ENCODE measurements at places on chromosomes 6 and 20.
A peak's percentile ranks its signal among the peaks of the same experiment; 100 is the strongest.

GRCh38 chr6:85127696-85128243, 322.1 kb upstream of the NT5E start:
- no peak for DNase-seq

- peak; percentile 86 for DNase-seq
Measured at GRCh38 chr6:215335-216034, 76.8 kb upstream of the DUSP22 start.

DNA sequence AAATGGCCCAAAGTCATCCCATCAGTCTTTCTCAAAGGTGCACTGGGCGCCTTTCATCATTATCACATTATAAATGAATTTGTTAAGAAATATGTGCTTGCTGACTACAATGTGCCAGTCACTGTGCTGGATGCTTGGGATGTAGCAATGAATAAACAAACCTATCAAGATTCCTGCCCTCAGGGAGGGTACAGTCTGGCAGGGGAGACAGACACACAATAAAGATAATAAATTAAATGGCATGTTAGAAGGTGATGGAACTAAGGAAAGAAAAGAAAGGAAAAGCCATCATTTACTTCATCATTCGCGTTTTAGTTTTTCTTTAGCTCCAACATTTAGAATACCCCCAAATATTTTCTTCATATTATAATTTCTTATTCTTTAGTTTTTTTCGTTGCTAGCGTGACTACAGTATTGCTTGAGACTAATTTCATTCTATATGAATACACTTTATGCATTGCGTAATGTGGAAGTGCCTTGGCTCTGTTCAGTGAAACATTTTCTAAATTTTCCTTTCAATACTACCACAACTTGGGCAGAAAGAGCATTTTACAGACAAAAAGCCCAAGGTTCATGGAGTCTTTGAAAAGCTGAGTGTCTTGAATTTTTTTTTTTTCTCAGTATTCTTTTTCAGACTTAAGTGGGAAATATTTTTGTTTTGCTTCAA, 48.7 kb upstream of the CITED2 start:
- no peak for DNase-seq

- no peak for DNase-seq
Measured at GRCh38 chr6:29984992-29985391, 42.7 kb downstream of the HLA-A start.

DNA sequence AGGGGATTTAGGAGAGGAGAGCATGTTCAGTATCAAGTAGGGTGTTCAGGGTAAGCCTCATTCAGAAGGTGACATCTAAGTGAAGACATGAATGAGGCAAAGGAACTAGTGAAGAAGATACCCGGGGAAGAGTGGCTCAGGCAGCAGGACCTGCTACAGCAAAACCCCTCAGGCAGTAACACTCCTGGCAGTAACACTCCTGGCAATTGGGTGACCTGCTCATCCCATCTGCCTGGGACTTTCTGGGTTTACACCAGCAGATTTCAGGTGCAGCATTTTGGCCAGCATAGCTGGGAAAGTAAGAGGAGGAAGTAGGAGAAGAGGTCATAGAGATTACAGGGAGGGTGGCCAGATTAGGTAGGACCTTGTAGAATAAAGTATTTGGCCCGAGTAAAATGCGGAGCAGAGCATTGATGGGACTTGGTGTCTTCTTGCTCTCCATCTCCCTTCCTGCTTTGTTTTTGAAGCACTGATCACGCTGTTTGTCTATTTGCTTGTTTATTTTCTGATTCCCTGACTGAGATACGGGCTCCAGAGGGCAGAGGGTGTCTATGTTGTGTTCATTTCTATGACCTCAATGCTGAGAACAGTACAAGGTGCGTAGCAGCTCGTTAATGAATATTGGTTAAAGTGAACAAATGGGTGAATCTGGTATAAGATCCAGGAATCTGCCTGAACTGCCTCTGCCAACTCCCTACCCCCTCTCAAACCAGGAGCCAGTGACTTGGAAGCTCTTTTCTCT, 88.3 kb downstream of the IYD start:
- DNase-seq: no peak

GRCh38 chr6:133983099-133983939, 30.3 kb downstream of the TBPL1 start:
- peak; percentile 64 for DNase-seq

DNA sequence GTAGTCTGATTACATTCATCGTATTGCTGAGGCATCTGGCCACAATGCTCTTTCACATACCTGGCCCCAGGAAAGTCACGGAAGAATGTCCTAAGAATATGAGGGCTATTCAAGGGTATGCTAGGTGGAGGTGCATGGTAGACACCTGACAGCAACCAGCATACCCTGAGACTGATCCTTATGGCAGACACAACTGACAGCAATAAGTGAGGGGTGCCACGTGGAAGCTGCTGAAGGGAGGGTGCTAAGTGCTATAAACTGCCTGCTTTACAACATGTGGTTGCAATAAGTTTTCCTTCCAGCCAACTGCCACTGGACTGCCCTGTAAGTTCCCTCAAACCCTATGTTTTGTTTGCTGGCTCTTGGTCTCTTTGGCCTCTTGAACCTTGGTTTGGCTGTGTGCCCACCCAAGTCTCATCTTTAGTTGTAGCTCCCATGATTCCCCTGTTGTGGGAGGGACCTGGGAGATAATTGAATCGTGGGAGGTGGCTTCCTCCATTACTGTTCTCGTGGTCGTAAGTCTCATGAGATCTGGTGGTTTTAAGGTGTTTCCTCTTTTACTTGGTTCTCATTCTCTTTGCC, 201.3 kb upstream of the MOCS1 start:
- no peak for DNase-seq

DNA sequence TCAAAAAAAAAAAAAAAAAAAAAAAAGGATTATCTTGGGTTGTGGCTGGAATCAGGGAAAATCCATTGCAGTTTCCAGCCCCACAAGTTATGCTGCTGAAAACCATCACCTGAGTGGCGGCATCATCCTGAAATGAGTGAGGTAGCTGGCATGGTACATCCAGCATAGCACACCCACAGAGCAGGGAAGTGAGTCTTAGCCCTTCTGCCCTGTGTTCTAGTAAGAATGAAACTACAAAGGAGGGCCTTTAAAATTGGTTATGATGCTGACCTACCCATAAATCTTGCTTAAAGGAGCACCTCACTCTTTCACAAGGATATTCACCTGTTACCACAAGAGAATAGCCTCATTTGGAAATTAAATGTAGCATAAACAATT, 119.2 kb downstream of the NFATC2 start:
- DNase-seq: peak; percentile 56

- no peak for DNase-seq
Measured at GRCh38 chr6:167778497-167779128, 48.1 kb upstream of the AFDN start.

DNA sequence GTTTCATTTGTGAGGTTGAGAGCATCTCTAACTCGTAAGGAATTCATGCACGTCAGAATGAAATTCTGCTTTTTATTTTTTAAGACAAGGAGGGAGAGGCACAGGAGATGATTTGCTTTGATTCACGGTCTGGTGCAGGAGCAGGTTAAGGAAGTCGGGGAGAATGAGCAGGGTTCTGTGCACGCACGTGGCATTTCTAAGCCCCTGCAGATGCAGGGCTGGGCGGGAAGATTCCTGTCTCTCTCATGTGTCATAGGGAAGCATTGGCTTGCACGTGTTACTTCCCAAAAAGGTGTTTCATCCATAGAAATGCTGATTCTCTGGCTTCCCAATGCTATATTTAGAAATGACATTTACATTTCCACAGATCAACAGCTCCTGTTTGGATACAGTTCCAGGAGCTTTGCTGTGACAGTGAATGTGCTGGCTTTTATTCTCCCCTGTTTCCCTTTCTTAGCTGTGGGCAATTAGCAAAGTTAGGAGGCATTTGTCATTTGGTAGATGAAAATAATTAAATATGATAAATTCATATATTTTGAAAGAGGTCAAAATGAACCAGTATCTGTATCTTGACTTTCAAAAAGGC, 119.7 kb upstream of the ZFP64 start:
- DNase-seq: no peak

- DNase-seq: no peak
Measured at GRCh38 chr20:58518387-58518786, 3.2 kb upstream of the APCDD1L start.

- no peak for DNase-seq
Measured at GRCh38 chr6:126232671-126233070, 107.2 kb upstream of the CENPW start.

GRCh38 chr6:152018876-152019275, 211.4 kb downstream of the ESR1 start:
- no peak for DNase-seq

DNA sequence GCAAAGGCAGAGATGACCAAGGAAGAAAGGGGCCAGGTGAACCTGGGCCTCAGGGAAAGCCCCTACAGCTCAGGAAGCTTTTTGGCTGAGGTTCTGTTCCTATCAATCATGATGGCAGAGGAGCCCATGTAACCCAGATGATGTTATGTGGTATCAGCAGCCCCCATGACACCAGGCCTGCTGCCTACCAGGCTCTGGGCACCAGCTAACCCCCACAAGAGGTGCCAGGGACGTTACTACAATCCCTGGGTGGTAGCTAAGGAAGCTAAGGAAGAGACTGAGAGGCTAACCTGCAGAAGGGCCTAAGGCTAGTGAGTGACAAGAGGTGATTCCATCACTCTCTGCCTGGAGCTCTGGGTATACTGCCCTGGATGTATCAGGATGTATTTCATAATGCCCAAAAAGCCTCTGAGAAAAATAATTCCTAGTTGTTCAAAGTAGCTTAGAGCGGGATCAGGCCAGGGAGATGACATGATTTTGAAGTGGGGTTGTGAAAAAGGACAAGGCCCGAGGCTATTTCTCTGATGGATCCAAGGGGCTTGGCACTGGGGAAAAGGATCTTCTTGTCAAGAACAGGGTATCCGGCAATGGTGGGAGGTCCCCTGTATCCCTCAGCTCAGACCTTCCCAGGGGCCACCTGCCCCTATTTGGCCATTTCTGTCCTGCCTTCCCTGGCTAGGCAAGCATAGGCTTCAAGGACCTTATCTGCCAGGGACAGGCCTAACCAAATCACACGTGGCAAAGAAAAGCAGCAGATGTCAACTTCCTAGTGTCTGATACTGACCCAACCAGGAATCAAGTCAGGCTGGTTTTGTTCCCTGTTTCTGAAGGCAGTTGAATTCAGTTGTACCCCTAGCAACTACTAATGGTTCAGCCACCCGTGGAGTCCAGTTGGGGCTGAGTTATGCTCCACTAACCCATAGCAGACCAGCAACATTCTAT, 41.3 kb downstream of the PANK2 start:
- DNase-seq: no peak

- no peak for DNase-seq
Measured at GRCh38 chr6:111745186-111745585, 128.1 kb downstream of the FYN start.

DNA sequence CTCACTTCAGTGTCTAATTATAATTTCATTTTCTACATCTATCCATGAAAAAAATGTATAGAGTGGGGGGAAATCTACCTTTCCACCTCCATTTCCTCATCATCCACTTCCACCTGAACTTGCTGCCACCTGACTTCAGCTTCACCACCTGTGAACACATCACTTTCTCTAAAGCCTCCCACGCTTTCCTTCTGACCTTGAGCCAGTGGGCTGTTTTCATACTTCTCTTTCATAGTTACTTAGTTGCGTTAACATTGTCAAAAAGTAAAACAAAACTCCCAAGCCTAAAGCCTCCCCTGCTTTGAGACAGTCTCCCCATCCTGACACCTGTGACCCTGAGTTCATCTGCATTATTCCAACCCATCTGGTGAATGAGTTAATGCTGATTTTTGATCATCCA, 47.3 kb downstream of the KLHL31 start:
- DNase-seq: no peak

- no peak for DNase-seq
Measured at GRCh38 chr20:15756002-15756753, 817.1 kb downstream of the KIF16B start.

DNA sequence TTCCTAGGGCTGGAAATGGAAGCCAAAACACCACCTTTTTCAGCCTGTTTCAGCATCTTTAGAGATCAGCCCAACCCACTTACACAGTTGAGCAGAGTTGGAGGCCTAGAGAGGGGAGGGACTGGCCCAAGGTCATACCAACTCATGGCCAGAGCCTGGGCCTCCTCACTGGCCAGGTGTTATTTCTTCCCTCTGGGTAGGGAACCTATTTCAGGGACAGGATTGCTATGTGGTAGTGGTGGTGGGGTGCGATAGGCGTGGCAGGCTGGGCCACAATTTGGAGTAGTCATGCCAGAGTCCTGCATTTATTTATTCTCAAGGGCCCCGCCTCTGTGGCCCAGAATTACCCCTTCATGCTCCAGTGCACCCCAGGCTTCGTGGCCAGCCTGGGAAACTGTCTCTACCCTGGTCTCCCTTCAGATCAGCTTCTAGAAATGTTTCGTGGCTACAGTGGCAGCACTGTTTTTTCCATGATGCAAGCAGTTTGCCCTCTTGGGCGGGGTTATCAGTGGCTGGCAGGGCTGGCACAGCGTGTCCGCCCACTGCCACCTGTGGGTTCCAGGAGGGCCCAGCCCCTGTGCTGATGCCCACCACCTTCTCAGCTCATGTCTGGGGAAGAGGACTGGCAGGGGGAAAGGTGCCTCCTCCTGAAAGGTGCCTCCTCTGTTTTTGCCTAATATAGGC, 6.2 kb downstream of the VEGFA start:
- no peak for DNase-seq

DNA sequence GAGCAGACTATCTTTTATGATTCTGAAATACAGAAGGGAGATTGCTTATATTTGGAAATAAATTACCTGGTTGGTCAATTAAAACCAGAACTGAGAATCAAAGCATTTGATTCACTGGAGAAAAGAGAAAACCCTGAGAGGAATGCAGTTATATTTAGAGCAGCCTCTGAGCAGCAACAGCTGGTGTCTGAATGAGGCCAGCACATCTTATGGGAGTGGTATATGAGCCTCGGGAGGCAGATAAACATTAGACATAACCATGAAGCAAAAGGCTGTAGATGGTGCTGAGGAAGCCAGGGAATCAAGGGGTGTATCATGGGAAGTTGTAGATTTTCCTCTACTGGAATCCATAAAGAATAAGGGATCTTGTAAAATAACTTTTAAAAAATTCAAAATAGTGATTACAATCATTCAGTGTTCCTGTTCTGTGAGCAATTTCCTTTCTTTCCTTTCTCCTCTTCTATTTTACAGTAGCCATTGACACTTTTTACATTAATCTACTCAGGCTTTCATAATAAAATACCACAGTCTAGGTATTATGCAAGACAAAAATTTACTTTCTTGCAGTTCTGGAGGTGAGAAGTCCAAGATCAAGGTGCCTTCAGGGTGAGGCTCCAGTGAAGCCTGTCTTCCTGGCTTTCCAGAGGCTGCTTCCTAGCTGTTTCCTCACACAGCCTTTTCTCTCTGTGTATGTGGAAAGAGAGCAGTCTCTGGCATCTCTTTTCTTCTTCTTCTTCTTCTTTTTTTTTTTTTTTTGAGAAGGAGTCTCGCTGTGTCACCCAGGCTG, 32.8 kb upstream of the ENPP5 start:
- DNase-seq: no peak
